ENCODE measurements at places on chromosomes 5 and 9. TPM values are rescaled to one million over a fixed set of nuclear protein-coding genes. Genes with fewer than 3 reads are reported as not detected.

Gene FGFR4
- total RNA-seq = 186 TPM

- no peak for DNase-seq
These were observed 129.5 kb downstream of the FOXD1 start for GRCh38 chr5:73319036-73319435.

DNA sequence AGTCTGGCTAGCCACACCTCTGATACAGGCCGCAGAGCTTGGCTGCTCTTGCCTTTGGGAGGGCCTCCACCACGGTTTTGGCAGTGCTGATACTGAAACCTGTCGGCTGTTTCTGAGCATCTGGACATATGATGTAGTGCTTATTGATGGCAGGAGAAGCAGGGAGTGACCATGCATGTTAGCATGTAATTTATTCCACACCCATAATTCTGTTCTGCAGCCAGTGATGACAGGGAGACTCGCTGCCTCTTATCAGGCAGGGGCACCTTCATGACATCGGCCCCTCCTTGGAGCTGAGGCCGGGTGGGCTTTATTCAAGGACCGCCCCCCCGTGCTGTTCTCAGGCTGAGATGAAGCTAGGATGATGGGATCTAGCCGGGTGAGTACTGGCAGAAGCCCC, 49.0 kb downstream of the OLFM1 start:
- DNase-seq = no peak

GRCh38 chr9:13750061-13750460, 470.6 kb upstream of the MPDZ start:
- DNase-seq = no peak
